ENCODE measurements at places on chromosomes 12 and 14.
A peak's percentile ranks its signal among the peaks of the same experiment; 100 is the strongest.

- DNase-seq, result peak; percentile 72
Observed at GRCh38 chr14:99971087-99971940, 93.9 kb upstream of the EVL start.

DNA sequence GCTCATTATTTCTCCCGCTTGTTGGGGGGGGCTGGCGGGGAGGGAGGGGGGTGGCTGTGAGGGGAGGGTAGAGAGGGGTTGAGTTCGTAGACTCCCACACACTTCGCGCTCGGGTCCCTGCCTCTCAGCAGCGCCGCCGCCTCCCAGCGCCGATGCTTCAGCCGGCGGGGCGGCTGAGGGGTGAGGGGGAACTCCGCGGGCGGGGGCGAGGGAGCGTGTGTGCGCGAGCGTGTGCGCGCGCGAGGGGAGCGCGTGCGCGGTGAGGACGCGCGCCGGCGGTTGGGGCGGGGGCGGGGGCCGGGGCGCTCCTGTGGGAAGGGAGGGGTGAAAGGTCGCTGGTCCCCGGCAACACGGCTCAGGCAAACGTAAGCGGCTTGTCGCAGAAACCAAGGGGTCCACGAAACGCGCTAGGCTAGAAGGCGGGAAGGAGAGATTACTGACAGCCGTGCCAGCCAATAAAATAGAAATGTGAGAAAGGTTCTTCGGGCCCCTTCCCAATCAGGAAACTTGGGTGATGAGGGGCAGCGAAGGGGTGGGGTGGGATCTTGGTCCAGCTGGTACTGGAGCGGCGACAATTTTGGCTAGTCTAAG lies 343 bp upstream of the NOVA1 start:
- no peak for DNase-seq

GRCh38 chr14:77832297-77832696 lies 32.4 kb downstream of the ADCK1 start:
- DNase-seq, result no peak

DNA sequence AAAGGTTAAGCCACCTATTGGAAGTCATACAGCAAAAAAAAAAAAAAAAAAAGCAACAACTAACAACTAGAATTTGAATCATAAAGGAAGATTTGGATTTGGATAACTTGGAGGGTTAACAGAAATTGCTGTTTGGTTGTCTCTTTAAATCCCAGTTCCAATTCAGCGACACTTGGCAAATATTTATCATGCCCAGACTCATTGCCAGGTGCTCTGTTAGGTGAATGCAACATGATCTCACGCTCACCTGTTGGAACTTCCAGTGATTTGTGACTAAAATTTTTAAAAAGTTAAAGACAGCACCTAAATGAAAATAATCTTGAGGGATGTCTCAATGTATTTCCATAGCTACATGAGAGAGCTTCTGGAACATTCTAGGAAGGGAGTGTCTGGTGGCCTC lies 103.7 kb downstream of the TBX3 start:
- no peak for DNase-seq

DNA sequence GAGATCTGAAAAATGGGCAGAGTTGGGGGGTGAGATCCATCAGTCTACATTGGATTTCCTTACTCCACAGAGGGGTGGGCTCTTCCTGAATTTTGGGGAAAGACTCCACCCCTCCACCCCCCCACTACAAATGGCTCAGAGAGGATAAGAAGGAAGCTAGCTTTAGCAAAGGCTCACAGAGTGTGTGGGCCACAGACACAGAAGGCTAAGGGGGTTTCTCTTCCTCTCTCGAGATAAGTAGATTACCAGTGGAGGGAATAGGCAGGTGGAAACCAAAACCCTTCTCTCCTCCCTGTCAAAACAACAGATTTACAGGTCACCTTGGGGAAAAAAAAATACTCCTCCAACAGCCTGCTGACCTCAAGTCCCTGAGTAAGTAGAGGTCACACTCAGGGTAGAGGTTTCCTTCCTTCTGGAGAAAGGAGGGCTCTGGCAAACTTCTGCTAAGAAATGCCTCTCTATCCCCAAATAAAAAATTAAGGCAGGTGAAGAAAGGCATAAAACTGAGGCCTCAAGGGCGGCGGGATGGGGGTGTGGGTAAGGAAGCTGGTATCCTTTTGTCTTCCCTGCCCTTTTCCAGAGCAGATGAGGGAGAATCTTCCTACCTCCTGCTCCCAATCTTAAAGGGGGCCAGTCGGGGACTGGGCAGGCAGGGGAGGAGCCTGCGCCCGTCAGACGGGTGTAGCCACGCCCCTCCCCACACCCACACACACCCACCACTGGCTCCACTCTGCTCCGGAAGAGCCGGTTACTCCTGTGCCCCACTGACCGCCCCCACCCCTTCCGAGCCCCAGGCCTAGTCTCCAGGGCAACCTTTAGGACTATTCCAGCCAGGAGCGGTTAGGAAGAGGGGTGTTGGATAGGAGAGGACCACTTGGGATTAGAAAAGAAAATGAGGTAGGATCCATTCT lies 1.9 kb upstream of the BAZ2A start:
- peak; percentile 60 for DNase-seq

DNA sequence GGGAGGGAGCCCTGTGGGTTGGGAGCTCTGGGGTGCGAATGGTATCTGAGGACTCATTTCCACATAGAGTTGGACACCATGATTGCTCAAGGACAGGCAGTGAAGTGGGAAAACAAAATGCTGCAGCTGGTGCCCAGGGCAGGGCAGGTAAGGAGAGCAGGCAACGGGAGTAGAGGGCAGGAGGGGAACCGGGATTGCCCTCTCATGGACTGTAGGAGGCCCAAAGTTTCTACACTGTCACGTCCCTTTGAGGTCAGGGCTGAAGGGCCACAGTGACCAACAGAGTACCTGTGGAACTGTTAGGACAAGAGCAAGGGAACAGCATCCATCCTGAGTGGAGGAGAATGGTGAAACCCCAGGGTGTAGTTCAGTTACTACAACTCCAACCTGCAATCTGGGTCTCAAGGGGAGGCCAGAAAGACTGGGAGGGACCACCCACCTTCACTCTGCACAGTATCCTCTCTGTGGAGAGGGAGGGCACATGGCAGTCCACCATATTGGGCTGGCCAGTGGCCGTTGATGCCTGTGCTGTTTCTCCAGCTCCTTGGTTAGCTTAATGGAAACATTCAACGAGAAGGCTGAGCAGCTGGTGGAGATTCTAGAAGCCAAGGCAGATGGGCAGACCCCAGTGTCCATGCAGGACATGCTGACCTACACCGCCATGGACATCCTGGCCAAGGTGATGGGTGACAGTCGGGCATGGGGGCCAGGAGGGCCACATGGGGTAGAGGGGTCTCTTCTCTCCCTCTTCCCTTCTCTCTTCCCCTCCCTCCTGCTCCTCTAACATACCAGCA lies 22.2 kb downstream of the CYP46A1 start:
- no peak for DNase-seq

DNA sequence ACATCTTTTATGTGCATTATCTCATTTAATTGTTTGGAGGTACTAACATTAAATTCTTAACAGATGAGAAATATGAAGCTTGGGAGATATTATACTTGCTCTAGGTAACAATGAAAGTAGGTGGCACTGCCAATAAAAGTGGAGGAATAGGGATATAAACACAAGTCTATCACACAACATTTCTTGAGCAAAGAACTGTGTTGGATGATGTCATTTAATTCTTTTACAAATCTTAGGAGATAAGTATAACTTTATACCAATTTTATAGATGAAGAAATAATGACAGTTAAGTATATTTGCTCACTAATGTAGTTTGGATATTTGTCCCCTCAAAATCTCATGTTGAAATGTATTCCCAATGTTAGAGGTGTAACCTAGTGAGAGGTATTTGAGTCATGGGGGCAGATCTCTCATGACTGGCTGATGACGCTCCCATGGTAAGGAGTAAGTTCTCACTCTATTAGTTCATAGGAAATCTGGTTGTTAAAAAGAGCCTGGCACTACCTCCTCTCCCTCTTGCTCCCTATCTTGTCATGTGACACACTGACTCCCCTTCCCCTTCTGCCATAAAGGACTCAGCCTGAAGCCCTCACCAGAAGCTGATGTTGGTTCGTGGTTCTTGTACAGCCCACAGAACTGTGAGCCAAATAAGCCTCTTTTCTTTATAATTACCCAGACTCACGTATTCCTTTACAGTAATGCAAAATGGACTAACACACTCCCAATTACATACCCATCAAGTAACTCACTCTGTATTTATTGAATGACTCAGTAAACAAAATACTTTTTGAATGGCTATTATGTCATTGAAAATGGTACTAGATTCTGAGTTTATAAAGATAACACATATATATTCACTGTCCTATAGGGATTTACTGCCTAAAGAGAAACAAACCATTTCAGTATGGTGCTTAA lies 146.8 kb upstream of the KITLG start:
- no peak for DNase-seq

GRCh38 chr14:54857830-54858269 lies 44.8 kb downstream of the GCH1 start:
- no peak for DNase-seq

GRCh38 chr12:69024907-69025306 lies 91.9 kb upstream of the CPM start:
- no peak for DNase-seq

DNA sequence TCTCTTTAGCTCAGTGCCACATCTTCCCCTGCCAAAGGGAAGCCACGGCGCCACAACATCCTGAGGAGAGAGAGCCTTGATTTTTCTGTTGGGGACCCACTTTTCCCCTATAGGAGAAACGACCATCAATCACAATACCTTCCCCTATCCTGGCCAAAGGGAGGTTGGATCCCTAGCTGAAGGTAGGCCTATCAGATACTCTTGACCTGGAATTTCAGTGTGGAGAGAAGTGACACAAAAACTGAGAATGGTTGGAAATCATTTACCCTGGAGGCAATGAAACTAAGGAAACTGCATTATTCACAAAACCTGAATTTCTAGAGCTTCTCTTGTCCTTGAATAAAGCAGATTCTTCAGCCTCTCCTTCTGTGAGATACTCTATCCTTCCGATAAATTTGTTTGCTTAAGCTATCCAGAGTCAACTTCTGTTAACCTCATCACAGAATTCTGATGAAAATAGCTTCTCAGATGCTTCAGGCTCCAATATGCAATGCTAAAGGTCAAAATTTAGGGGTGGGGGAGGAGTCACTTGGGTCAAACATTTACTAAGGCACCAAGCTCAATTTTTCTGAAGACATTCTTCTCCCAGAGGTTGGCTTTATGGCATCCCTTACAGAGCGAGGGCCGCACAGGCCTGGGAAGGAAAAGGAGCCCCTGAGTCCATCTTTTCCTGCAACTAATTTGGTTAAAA lies 27.0 kb upstream of the DUSP6 start:
- DNase-seq, result no peak

All from activated T-cell treated with anti-CD3 and anti-CD28 coated beads for 4 hours (primary cell).